ENCODE measurements at places on chromosomes 16 and 17.

DNA sequence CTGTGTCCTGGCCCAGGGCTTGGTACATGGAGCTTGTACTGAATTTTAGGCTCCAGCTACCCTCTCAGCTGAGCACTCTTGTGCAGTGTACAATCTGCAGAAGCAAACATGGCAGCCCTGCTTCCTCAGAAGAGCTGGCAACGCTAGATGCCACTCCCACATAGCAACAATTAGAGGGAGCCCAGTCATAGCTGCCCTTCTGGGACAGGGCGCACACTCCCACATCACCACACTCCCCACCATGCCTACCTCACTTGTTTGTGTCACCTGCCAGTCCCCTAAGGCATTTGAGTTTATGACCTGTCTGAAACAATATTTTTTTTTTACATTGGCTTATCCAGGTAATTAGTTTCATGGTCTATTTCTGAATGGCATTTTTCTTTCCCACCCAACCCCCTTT lies 72.3 kb downstream of the C17orf67 start:
- DNase-seq: no peak

DNA sequence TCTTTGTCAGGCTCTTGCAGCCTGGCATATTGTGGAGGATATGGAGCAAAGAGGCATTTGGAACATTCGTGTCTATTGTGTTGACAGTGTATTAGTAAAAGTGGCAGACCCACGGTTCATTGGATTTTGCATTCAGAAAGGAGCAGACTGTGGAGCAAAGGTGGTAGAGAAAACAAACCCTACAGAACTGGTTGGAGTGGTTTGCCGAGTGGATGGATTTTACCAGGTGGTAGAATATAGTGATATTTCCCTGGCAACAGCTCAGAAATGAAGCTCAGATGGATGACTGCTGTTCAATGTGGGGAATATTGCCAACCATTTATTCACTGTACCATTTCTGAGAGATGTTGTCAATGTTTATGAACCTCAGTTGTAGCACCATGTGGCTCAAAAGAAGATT lies 44.5 kb downstream of the EFCAB13 start:
- no peak for DNase-seq

DNA sequence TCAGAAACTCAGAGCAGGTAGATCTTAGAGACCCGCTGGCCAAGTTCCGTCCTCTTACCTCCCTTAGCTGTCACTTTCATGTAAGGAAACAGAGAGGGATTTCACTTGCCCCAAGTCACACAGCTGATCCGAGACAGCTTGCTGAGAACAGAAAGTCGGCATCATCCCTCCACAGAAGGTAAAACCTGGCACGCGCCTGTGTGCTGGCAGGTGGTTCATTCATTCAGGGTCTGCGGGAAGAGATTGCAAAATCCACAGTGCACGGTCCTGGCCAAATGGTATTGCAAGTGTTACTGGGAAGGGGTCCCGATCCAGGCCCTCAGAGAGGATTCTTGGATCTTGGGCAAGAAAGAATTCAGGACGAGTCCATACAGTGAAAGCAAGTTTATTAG lies 139.4 kb upstream of the RPH3AL start:
- DNase-seq: no peak

GRCh38 chr16:81448154-81449131 lies 3.8 kb downstream of the CMIP start:
- peak; percentile 34 for DNase-seq

- DNase-seq: no peak
Measured at GRCh38 chr16:83308414-83308813, 499.4 kb upstream of the HSBP1 start.

DNA sequence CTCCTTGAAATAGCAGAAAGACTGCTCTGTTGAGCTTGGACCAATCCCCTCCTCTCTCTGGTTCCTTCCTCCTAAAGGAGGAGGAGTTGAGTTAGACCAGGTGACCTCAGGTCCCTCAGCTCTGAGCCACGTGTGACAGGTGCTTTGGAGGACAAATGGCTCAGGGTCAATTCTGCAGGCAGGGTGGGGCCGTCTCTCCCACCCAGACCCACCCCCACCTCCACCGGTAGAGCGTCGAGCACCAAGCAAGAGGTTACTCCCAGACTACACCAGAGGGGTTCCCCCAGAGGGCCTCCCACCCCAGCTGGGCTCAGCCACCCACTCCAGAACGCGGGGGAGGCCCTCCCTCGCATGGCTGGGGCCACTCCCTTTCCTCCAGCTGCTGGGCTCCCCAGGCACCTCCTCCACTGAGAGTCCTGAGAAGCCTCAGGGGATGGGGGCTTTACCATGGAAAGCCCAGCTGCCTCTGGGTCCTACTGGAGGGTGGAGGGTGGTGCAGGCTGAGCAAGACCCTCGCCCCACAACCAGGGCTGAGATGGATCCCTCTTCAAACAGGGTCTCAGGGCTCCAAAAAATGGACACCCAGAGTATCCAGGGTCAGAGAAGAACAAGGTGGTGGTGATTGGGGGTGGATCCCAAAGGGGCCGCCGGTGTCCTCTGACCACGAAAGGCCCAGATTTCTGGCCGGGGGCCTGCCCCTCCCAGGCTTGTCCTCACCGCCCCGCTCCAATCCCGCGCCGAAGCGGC lies 7.6 kb downstream of the MYO1C start:
- peak; percentile 63 for DNase-seq

- DNase-seq: no peak
Measured at GRCh38 chr16:25093208-25094061, 18.1 kb upstream of the LCMT1 start.

- no peak for DNase-seq
Measured at GRCh38 chr17:45370949-45371413, 54.2 kb upstream of the MAP3K14 start.

GRCh38 chr17:77821114-77821513 lies 137.4 kb upstream of the TNRC6C start:
- peak; percentile 26 for DNase-seq

GRCh38 chr16:14566599-14566998 lies 63.5 kb downstream of the PARN start:
- no peak for DNase-seq

DNA sequence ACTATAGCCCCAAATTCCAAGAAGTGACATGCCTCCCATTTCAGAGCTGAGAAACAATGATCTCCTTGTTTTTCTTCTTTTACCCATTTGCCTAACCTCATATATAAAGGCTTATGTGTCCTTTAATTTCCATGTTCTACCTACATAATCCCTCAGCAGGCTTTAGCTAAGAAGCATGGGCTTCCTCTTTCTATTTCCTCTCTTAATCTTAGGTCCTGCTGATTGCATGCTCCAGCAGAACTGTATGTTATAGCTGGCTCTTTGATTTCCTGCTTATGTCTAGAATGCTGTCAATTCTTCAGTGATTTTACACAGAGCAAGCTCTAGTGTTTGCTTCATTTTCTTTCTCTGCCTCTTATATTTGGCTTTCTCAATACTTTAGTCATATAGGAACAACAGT lies 151.7 kb upstream of the COX10 start:
- DNase-seq: no peak
